Liver (tissue), 10 donors: ENCODE measurements at places on chromosomes 2 and 18. TPM values are rescaled to one million over a fixed set of nuclear protein-coding genes. Genes with fewer than 3 reads are reported as not detected.

The UGGT1 gene
- 51.5 TPM for total RNA-seq

The SEMA4F gene
- 1.1 TPM for total RNA-seq

The MPHOSPH10 gene
- total RNA-seq = 8.7 TPM

The THADA gene
- 15.8 TPM for total RNA-seq

The ST6GAL2 gene
- 3.1 TPM for total RNA-seq

The GPR55 gene
- total RNA-seq = 0.05 TPM

The COLEC12 gene
- total RNA-seq = 1.6 TPM

The RAB12 gene
- 25.9 TPM for total RNA-seq

The MAP2 gene
- total RNA-seq = 4.2 TPM

The ELOA2 gene
- total RNA-seq = not detected
